Tibial nerve (tissue), 4 donors: ENCODE measurements at places on chromosomes 4 and X. TPM values are rescaled to one million over a fixed set of nuclear protein-coding genes. Genes with fewer than 3 reads are reported as not detected.

Gene CXCL8
- 0.98 TPM for total RNA-seq

Gene RIBC1
- 0.42 TPM for total RNA-seq

Gene LIMCH1
- 57.6 TPM for total RNA-seq

Gene SYP
- total RNA-seq = 7.4 TPM

Gene CPLX1
- total RNA-seq = 1.8 TPM
